HFFc6 (cell line): ENCODE measurements at places on chromosomes 6 and 20. TPM values are rescaled to one million over a fixed set of nuclear protein-coding genes. Genes with fewer than 3 reads are reported as not detected.
A peak's percentile ranks its signal among the peaks of the same experiment; 100 is the strongest.

The SPAG4 gene
- 2.7 to 2.8 TPM (median 2.8 TPM) in 3 replicates for total RNA-seq

The ELOVL2 gene
- not detected in 3 replicates for total RNA-seq

DNA sequence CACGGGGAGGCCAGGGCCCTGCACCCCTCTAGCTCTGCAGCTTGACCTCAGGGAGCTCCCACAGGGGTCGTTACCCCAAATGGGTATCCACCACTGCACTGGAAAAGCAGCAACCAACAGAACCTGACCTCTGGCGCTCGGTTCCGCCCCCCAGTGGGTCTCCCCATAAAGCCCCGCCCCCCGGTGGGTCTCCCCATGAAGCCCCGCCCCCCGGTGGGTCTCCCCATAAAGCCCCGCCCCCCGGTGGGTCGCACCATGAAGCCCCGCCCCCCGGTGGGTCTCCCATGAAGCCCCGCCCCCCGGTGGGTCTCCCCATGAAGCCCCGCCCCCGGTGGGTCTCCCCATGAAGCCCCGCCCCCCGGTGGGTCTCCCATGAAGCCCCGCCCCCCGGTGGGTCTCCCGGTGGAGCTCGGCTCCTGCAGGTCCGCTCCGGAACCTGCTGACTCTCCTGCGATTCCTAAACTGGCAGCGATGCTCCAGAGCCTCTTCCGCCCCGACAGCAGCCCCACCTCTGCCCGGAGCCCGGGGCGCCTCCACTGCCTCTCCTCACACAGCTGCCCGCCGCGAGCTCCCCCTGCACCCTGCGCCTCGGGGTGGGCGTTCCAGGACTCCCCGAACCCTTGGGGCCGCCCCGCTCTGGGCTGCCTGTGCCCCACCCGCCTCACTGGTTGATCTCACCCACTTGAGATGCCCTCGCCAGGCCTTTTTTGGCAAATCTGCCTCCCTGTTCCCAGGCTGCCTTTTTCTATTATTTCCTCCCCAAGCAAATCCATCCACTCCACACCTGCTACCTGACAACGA is 12.1 kb downstream of the SLC2A4RG start:
- no peak overlapping the region for H3K4me3 ChIP-seq
- peaks cover 11% of the 10 kb centered on the region for H3K27me3 ChIP-seq
- H3K27ac ChIP-seq, result no peak overlapping the region
- H3K4me1 ChIP-seq, result no peaks in the 10 kb centered on the region
- DNase-seq, result no peak

- no peaks in the 10 kb centered on the region for H3K27me3 ChIP-seq
- no peak overlapping the region for H3K27ac ChIP-seq
- peaks cover 29% of the 10 kb centered on the region for H3K4me1 ChIP-seq
- no peaks in the 10 kb centered on the region for H3K36me3 ChIP-seq
These were observed 103.6 kb downstream of the CDYL start for GRCh38 chr6:4879741-4880275.

- H3K27ac ChIP-seq, result peak overlapping the region; percentile 89
- H3K27me3 ChIP-seq, result peaks cover 5% of the 10 kb centered on the region
- peak; percentile 97 for DNase-seq
- H3K4me3 ChIP-seq, result peak overlapping the region; percentile 69
These were observed 212.1 kb upstream of the MARCKS start for GRCh38 chr6:113644861-113645575.

GRCh38 chr20:32980990-32981389 is 23.2 kb downstream of the SUN5 start:
- H3K27me3 ChIP-seq, result peaks cover 33% of the 10 kb centered on the region
- H3K4me3 ChIP-seq, result no peak overlapping the region
- no peak for DNase-seq
- H3K36me3 ChIP-seq, result no peaks in the 10 kb centered on the region
- H3K27ac ChIP-seq, result no peak overlapping the region

DNA sequence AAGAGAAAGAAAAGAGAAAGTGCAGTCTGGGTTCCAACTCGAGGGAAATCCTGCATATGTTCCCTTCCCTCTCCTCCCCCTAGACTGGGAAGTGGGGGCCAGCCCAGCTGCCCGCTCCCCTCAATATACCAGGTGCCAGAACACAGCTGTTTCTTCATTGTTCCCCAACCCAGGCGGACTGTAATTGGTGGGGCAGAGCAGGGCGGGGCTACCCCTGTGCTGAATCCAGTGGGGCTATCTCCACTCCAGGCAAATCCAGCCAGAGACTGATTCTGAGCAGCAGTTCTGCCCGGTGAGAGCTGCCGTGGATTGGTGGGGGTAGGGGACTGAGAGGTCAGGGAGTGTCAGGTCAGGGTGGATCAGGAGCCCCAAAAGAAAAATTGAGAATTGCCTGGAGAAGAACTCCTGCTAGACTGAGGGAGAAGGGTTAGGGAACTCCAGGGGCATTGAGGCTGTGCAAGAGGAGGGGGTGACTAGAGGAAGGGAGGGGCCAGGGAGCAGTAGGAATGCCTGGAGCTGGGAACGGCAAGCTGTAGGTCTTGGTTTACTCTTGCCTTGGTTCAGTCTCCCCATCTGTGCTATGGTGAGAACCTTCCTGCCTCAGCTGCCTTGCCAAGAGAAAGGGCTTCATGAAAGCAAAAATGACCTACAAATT is at the start of gene MYMX:
Gene MYMX, plus strand, starts transcription at position 250 of the 655 bp plus-strand sequence. CDS start 546 bp downstream, outside the sequence.
- peaks cover 5% of the 10 kb centered on the region; the same call in 1 of the 2 replicates for H3K27me3 ChIP-seq
- H3K4me3 ChIP-seq, result no peak within 1 kb of the TSS
- DNase-seq, result no peak
- H3K4me1 ChIP-seq, result peaks cover 16% of the 10 kb centered on the region
